ENCODE measurements at places on chromosomes 1 and 21. TPM values are rescaled to one million over a fixed set of nuclear protein-coding genes. Genes with fewer than 3 reads are reported as not detected.
A peak's percentile ranks its signal among the peaks of the same experiment; 100 is the strongest.

DNA sequence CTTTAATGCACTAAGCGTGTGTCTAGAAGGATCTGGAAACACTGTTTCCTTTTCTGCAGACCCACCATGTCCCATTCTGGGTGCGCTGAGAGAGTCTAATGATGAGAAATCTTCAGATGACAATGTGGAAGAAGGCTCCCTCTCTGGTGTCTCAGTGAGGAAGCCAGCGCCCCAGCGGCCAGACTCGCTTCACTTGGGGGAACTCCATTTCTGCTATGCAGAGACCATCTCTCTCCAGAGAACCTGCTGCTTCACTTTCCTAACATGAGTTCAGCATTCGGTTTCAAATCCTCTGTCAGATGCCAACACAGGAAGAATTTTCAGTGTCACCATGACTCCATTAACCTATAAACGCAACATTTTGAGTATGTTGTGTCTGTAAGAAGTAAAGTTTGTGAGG lies 121.8 kb downstream of the SYF2 start:
- H3K27ac ChIP-seq: no peak overlapping the region
- peaks cover 14% of the 10 kb centered on the region for H3K36me3 ChIP-seq
- peaks cover 20% of the 10 kb centered on the region for H3K27me3 ChIP-seq
- no peak overlapping the region for H3K4me3 ChIP-seq

GRCh38 chr21:45769896-45770295 lies 126.4 kb downstream of the PCBP3 start:
- no peak overlapping the region for H3K4me3 ChIP-seq
- peaks cover 18% of the 10 kb centered on the region for H3K27me3 ChIP-seq
- no peak overlapping the region for H3K27ac ChIP-seq
- DNase-seq: no peak
- H3K4me1 ChIP-seq: peaks cover 23% of the 10 kb centered on the region

GRCh38 chr1:220226752-220227151 lies 45.5 kb downstream of the RAB3GAP2 start:
- peaks cover 32% of the 10 kb centered on the region for H3K36me3 ChIP-seq
- DNase-seq: no peak

DNA sequence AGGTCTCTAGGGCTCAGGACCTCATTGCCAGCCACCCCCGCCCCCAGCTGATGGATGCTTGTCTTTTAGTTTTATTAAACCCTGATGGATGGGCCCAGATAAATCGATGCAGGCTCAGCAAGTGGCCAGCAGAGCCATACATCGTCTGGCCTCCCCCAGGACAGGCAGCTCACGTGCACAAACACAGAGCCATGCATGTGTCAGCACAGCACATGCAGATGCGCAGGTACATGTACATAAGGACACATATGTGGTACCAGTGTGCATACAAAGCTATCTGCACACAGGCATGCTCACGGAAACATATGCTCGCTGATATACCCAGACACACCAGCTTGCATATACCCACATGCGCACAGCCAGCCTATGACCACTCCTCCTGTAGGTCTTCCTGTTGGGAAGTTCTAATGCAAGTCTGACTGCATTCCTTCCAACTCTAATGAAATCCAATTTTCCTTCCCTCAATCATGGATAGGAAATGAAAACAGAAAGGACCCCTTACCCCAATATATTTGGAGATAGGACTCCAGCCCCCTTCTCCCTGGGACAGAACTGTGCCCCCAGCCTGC lies 897 bp downstream of the COL16A1 start:
- no peaks in the 10 kb centered on the region for H3K36me3 ChIP-seq
- H3K27me3 ChIP-seq: peaks cover 28% of the 10 kb centered on the region
- H3K4me3 ChIP-seq: no peak overlapping the region
- peaks cover 54% of the 10 kb centered on the region for H3K4me1 ChIP-seq
- DNase-seq: no peak

DNA sequence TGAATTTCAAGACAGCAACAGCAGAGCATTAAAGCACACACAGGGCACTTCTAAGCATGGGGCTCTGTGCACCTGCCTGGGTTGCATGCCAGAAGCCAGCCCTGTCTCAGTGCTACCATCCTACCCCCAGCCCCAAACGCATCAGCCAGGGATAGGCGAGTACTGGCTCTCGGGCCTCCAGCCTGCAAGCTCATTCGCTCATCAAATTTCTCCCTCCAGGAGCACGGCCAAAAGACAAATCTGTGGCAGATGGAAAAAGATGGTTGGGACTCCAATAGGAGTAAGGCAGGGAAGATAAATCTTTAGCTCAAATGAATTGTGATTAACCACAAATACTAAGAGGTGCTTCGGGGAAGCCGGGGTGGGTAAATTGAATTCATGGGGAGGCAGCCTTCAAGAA lies 189.6 kb downstream of the KAZN start:
- no peak for DNase-seq
- no peak overlapping the region for H3K4me3 ChIP-seq
- H3K27me3 ChIP-seq: no peaks in the 10 kb centered on the region
- H3K27ac ChIP-seq: no peak overlapping the region
- H3K4me1 ChIP-seq: no peaks in the 10 kb centered on the region
- H3K36me3 ChIP-seq: no peaks in the 10 kb centered on the region

DNA sequence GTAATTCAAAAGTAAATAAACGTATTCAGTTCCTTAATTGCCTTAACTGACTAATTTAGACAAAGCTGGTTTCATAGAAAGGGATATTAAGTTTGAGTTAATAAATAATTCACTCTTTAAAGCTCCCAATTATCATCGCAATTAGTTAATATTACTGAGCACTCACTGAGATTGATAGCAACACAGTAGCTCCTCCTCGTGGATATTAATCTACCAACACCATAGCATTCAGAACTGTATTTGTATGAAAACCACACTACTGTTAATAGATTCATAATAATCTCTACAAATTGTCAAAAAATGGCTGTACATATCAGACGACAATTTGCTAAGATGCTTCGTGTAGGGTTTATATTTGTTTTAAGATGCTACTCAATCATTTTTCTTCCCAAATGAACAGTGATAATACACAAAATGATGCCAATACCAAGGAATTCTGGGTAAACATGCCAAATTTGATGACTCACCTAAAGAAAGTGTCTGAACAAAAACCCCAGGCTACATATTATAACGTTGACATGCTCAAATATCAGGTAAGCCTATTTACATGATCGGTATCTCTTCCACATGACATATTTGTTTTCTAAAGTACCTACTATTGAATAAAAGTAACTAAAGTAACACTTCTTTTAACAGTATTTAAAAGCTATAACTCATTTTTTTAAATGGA lies 18.8 kb upstream of the DYNLT5 start:
- H3K36me3 ChIP-seq: peaks cover 2% of the 10 kb centered on the region
- no peak overlapping the region for H3K4me3 ChIP-seq

- no peak overlapping the region for H3K4me3 ChIP-seq
- H3K27ac ChIP-seq: no peak overlapping the region
- H3K27me3 ChIP-seq: no peaks in the 10 kb centered on the region
- H3K4me1 ChIP-seq: no peaks in the 10 kb centered on the region
These were observed 1806.8 kb downstream of the BRINP3 start for GRCh38 chr1:188670837-188671236.

- H3K4me1 ChIP-seq: peaks cover 3% of the 10 kb centered on the region
- no peak overlapping the region for H3K4me3 ChIP-seq
- DNase-seq: no peak
- no peak overlapping the region for H3K27ac ChIP-seq
- peaks cover 4% of the 10 kb centered on the region for H3K36me3 ChIP-seq
- no peaks in the 10 kb centered on the region for H3K27me3 ChIP-seq
These were observed 10.3 kb downstream of the PARS2 start for GRCh38 chr1:54754045-54754444.

DNA sequence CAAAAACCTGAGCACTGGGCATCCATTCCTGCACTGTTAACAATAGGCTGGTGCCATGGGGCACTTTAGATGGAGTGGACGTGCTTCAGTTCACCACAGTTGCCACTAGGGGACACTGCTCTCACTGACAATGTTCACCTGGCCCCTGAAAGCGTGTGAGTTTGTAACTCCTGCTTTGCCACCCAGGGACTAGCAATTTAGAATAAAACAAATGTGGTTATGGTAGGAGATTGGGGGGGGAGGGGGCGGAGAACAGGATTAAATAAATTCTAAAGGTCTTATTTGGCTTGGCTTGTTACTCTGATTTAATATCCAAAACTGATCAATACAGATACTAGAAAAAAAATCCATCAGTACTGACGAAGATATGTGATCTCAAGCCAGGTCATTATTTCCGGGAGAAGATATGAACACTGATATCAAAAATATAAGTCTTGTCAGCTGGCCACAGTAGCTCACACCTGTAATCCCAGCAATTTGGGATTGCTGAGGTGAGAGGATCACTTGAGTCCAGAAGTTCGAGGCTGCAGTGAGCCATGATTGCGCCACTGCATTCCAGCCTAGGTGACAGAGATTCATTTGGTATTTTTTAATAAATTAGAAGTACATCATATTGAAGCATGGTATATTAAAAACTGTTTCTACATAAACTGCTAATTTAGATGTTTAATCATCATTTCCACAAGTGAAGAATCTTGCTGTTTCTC lies 23.2 kb downstream of the INTS7 start:
- no peak overlapping the region for H3K27ac ChIP-seq
- peak; percentile 81 for DNase-seq
- no peak overlapping the region for H3K4me3 ChIP-seq
- peaks cover 2% of the 10 kb centered on the region for H3K4me1 ChIP-seq
- H3K27me3 ChIP-seq: no peaks in the 10 kb centered on the region
- H3K36me3 ChIP-seq: peaks cover 35% of the 10 kb centered on the region

- no peaks in the 10 kb centered on the region for H3K36me3 ChIP-seq
- DNase-seq: no peak
- no peak overlapping the region for H3K4me3 ChIP-seq
- H3K27ac ChIP-seq: no peak overlapping the region
- peaks cover 30% of the 10 kb centered on the region for H3K27me3 ChIP-seq
These were observed 1.7 kb downstream of the KLHDC8A start for GRCh38 chr1:205355075-205355453.

GRCh38 chr1:5709461-5709975 lies 282.7 kb downstream of the NPHP4 start:
- no peaks in the 10 kb centered on the region for H3K27me3 ChIP-seq
- H3K4me3 ChIP-seq: no peak overlapping the region
- no peaks in the 10 kb centered on the region for H3K4me1 ChIP-seq
- no peak for DNase-seq

DNA sequence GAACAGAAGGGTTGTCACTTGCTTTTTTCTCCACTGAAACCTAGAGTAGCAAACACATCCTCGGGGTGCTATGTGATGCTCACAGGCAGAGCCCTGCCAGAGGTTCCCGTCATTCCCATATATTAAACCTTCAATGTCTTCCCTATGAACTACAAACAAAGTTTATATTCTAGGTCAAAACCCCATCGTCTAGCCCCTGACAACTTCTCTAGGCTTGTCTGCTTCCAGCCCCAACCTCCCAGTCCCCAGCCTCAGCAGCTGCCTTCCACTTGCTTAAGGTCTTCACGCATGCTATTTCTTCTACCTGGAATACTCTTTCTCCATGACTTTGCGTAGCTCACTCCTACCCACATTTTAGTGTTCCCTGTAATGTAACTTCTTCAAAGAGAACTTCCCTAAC lies 1.9 kb upstream of the TLR5 start:
- peaks cover 14% of the 10 kb centered on the region for H3K27me3 ChIP-seq
- no peaks in the 10 kb centered on the region for H3K36me3 ChIP-seq
- no peak overlapping the region for H3K27ac ChIP-seq
- H3K4me3 ChIP-seq: no peak overlapping the region

DNA sequence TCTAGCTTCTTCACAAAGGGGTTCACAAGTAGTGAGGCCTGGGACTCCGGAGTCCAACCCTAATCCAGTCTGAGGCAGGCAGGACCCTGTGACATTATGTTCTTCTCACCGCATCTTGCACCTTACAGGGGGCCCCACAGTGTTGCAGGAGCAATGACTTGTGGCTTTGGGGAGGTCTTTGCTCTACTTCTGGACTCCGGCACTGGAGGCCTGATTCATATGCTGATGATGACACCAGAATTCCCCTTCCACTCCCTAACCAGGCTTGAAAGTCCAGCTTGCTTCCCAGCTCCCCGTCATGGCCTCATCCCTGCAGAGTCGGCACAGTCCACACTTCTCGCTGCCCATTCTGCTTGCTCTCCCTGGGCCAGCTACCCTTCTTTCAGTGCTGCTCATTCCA lies 96.3 kb upstream of the SLC44A3 start:
- H3K4me3 ChIP-seq: no peak overlapping the region
- H3K27ac ChIP-seq: no peak overlapping the region
- DNase-seq: no peak
- H3K4me1 ChIP-seq: peaks cover 12% of the 10 kb centered on the region

Gene PCAT6
- 0.94 TPM for total RNA-seq

Gene TMEM61
- total RNA-seq: not detected

Gene TRAPPC3
- 68.3 TPM for total RNA-seq

Measured in activated CD8-positive, alpha-beta memory T cell treated with anti-CD3 and anti-CD28 coated beads, Interleukin-2, amount 10 ng/mL, durations not matched to agents 7 days and 5 days (primary cell).